ENCODE measurements at places on chromosomes 16 and 17. TPM values are rescaled to one million over a fixed set of nuclear protein-coding genes. Genes with fewer than 3 reads are reported as not detected.
A peak's percentile ranks its signal among the peaks of the same experiment; 100 is the strongest.

The SMIM36 gene
- total RNA-seq = not detected

The GPR142 gene
- total RNA-seq = 0.16 TPM

The SPEM2 gene
- total RNA-seq = not detected

The DPEP2 gene
- total RNA-seq = 0.78 TPM

DNA sequence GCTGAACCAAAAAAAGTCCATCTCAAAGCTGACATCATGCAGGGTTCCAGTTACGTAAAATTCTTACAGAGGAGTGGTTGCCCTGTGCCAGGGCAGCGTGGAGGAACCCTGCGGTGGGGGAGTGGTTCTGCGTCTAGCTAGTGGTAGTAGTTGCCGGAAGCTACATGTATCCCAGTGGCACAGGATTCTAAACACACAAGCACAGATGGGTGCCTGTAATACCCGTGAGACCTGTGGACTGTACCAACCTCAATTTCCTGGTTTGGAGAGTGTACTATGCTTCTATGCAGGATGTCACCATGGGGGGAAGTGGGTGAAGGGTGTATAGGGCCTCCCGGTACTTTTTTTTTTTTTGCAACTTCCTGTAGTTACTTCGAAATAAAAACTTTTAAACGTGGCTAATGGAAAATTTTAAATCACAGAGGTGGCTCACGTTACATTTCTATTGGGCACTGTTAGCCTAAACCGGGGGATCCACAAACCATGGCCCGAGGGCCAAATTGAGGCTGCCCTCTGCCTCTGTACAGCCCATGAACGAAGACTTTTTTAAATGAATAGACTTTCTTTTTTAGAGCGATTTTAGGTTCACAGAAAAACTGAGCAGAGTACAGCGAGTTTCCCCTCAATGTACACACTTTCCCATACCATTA is 38.5 kb downstream of the TBC1D16 start:
- peak; percentile 83 for DNase-seq

- no peak for DNase-seq
These were observed 113.3 kb downstream of the FTO start for GRCh38 chr16:53817117-53817755.

GRCh38 chr16:88926374-88926990 is 50.5 kb downstream of the CBFA2T3 start:
- DNase-seq = no peak

DNA sequence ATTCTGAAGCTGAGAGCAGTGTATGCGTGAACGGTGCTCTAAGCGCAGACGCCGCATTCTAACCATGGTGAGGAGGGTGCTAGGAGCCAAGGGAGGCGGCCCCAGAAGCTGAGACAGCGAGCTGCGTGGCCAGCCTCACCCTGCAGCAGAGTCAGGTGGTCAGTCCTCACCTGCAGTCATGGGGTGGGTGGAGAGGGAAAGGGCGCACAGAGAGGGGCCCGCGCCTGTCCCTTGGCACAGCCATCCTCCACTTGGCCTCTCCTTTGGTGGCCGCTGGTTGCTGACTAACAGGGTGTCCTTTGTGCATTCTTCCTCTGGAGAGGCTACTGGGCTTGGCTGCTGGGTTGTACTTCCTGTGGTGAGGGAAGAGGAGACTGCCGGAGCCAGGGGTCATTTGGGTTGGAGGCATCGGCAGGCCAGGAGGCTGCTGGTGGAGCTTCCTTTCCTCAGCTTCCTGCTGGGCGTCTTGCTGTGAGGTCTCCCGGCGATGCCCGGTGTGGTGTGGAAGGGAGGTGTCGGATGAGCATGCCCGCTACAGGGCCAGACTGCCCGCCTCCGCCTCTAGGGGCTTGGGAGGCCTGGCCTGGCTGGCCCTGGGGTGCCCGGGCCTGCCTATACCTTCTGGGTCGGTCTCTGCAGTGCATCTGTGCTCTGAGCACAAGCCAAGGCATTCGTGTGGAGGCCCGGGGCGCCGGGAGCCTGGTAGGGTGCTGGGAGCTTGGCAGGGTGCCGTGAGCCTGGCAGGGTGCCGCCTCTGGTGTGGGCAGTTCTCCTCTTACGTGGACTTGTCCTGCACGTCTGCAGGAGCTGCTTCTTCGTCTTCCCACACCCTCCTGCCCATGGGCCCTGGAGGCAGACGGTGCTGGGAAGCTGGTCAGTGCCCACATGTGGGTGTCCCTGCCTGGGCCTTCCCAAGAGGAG is 17.4 kb downstream of the RNF213 start:
- DNase-seq = no peak

DNA sequence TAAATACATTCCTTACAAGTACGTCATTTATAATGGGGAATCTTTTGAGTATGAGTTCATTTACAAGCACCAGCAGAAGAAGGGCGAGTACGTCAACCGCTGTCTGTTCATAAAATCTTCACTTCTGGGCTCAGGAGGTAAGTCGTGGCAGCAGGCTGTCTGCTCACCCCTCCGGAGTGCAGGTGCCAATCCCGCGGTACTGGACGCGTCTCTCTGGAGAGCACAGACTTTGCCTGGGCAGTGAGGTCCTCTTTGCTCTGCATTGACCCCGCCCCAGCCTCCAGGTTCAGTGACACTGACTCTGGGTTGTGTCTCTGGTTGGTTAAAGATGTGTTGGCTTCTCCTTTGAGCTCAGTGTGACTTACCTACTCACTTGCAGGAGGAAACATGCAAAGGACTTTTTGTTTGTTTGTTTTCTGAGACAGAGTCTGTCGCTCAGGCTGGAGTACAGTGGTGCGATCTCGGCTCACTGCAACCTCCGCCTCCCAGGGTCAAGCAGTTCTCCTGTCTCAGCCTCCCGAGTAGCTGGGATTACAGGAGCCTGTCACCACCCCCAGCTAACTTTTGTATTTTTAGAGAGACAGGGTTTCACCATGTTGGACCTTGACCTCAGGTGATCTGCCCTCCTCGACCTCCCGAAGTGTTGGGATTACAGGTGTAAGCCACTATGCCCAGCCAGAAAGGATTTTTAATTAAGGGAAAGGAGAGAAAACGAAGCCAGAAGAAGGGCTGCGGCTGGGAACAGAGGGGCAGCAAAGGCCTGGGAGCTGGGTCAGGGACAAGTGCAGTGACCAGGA is 31.2 kb downstream of the RNF213 start:
- no peak for DNase-seq

DNA sequence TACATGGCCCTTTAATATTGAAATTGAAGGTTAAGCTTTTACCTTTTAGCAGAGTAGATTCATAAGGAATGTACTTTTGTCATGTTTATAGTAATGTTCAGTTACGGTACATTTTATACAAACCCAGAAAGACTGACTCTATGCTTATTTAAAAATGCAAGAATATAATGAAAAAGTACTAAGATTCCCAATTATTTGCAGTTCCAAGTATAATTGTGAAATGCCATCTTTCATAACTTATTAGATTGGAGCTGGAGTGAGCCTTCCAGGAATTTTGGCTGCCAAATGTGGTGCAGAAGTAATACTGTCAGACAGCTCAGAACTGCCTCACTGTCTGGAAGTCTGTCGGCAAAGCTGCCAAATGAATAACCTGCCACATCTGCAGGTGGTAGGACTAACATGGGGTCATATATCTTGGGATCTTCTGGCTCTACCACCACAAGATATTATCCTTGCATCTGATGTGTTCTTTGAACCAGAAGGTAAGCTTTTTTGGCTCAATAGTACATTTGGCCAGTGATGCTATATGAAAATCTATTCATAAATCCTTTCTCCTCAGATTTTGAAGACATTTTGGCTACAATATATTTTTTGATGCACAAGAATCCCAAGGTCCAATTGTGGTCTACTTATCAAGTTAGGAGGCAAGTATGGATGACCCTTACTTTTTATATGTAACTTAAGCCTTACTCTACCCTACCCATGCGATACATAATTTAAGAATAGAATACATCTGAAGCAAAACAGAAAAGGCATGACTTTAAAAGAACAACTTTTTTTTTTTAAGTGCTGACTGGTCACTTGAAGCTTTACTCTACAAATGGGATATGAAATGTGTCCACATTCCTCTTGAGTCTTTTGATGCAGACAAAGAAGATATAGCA is 4.2 kb downstream of the SRSF2 start:
- DNase-seq = no peak

DNA sequence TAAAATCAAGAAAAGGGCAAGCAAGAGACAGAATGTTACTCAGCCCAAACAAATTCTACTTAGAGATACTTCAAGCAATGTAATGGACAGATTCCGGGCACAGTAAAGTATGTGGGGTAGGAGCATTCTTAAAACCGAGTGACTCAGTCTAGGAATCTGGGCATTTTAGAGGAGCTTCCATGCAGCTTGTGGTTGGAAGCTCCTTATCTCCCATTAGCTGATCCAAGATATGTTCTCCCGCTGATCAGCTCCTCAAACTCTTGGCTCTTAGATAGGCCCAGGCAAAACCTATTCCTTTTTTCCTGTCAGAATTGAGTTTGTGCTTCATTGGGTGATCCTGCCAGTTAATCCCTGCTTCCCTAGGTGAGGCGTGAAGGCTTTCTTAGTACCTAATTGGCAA is 303.3 kb downstream of the CEP112 start:
- DNase-seq = no peak

GRCh38 chr17:3688852-3689261 is 7.1 kb downstream of the P2RX5 start:
- no peak for DNase-seq
